ENCODE measurements at places on chromosomes 12 and 14.

DNA sequence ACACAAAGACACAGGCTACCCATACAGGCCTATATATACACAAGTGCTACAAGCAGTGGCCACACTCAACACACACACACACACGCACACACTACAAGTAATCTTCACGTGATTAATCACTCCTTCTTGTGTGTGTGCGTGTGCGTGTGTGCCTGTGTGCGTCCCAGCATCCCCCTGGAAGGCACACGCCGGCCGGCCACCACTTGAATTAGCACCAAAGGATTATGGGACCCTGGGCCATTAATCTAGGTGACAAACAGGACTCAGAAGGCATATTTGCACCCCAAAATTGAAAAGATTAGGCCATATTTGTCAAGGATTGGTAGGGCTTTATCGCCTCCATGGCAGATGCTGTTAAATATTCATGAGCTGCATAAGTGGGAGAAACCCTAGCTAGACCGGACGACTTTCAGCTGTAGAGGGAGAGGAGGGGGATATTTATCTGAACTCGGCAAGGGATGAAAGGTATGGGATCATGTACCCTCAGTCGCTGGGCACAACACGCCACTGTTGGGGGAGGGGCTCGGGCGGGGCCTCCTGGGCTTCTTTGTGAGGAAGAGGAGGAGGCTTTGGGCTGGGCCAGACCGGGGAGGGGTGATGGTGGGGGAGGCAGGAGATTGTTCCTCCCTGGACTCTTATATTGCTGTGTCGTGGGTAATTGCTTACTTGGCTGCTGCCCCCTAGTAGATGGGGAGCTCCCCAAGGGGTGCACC lies 89.6 kb upstream of the LHX5 start:
- no peak for DNase-seq

DNA sequence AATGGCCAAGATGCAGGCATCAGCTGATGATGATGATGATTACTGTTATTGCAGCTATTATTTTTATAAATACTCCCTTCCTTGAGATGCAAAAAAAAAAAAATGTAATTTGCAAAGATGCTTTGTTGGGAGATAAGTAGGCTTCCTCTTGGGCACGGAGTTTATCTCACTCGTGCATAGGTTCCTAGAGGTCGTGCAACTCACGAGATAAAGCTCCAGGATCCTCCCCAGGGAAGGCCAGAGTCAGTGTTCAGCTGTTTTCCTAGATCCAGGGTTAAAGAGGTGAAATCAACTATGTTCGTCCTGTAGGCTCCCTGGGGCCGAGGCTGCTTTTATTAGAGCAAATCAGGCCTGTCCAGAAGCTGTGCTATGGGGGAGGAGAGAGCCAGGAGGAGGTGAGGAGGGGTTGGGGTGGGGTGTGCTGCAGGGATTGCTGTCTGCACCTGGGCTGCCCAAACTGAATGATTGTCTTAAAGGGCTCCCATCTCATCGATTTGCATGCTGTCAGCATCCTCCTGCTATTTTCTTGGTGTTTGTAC lies 270.3 kb downstream of the NRXN3 start:
- peak; percentile 11 for DNase-seq

- DNase-seq = no peak
Measured at GRCh38 chr12:52354200-52354599, 13.1 kb downstream of the KRT85 start.

DNA sequence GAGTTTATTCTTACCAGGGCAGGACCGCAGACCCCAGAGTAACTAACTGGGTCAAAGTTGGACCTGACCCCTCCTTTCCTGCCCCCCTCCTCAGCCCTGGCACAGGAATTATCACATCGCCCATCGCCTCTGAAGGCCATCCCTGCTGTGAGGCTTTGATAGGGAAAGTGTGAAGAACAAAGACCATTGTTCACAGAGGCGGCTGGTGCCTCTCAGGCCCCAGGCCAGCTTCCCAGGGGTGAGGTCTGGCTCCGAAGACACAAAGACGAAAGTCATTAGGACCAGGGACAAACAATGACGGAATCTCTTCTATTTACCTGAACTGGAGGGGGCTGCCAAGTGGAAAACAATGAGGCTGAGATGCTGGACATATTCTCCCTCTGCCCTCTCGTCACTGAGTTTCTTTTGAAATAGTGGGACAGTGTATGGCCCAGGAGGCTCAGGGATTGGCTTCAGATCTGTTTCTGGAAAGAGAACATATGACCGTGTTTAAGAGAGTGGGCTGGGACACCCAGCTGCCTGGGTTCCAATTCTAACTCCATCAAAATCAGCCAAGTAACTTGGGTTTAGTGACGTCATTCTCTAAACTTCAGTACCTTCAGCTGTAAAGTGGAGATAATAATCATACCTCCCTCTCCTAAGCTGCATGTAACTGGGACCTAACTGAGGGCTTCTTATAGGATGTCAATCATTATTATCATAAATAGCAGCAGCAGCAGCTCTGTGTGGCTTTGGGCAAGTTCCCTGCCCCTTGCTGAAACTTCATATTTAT lies 769.4 kb downstream of the MED13L start:
- no peak for DNase-seq

- no peak for DNase-seq
Measured at GRCh38 chr12:13790317-13790716, 191.1 kb downstream of the GRIN2B start.
